Activated CD4-positive, alpha-beta T cell treated with anti-CD3 and anti-CD28 coated beads for 48 hours (primary cell): ENCODE measurements at places on chromosomes 13 and 19.

- DNase-seq = no peak
Measured at GRCh38 chr19:21688464-21688863, 78.9 kb downstream of the ZNF100 start.

- no peak for DNase-seq
Measured at GRCh38 chr19:7931221-7932061, 5.5 kb upstream of the CTXN1 start.

GRCh38 chr13:68027306-68027705, 797.2 kb upstream of the PCDH9 start:
- no peak for DNase-seq

DNA sequence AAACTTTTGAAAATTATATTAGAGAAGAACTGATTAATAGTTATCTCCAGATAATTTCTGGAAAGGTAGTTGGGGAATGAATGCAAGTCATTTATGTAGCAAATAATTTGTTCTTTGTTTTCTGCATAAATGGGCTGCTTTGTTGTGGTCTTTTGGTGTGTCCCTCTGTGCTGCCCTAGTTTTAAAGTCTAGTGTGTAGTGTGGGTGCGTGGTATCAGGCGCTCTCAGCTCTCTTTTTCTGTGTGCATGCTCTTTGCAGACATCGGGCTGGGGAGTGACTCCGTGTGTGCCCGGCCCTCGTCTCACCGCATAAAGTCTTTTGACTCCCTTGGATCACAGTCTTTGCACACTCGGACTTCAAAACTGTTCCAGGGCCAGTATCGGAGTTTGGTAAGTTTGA, 94.5 kb downstream of the ARHGEF7 start:
- no peak for DNase-seq

GRCh38 chr19:40533508-40533907, 43.2 kb upstream of the SHKBP1 start:
- no peak for DNase-seq

- no peak for DNase-seq
Measured at GRCh38 chr19:5141850-5142724, 173.2 kb downstream of the KDM4B start.

DNA sequence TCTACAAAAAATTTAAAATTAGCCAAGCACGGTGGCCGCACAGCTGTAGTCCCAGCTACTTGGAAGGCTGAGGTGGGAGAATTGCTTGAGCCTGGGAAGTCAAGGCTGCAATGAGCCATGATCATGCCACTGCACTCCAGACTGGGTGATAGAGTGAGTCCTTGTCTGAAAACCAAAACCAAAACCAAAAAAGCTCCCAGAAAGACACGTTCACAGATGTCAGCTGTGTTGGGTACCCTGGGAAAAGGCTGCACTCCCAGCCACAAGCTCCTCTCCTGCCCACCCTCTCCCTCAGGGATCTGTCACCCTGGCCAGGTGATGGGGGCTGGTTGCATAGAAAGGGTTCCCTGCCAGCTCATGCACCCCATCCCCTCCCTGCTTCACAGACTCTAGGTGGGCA, 53.3 kb downstream of the RNF6 start:
- no peak for DNase-seq

GRCh38 chr13:37485756-37486155, 112.8 kb downstream of the POSTN start:
- no peak for DNase-seq

DNA sequence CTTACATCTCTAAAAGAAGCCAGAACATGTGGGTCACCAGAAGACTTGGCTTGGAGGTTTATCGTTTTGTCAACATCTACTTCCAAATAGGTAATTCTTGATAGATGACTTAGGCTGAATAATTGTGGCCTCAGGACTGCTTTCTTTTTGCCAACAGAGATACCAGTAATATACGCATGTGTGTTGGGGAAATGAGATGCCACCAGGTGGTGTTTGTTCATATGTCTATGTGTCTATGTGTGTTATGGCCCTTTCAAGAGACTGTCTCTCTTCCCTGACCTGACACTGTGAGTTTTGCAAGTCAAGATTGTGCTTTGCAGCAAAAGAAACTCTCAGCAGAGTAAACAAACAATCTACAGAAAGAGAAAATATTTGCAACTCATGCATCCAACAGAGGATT, 31.6 kb upstream of the METTL21C start:
- no peak for DNase-seq

DNA sequence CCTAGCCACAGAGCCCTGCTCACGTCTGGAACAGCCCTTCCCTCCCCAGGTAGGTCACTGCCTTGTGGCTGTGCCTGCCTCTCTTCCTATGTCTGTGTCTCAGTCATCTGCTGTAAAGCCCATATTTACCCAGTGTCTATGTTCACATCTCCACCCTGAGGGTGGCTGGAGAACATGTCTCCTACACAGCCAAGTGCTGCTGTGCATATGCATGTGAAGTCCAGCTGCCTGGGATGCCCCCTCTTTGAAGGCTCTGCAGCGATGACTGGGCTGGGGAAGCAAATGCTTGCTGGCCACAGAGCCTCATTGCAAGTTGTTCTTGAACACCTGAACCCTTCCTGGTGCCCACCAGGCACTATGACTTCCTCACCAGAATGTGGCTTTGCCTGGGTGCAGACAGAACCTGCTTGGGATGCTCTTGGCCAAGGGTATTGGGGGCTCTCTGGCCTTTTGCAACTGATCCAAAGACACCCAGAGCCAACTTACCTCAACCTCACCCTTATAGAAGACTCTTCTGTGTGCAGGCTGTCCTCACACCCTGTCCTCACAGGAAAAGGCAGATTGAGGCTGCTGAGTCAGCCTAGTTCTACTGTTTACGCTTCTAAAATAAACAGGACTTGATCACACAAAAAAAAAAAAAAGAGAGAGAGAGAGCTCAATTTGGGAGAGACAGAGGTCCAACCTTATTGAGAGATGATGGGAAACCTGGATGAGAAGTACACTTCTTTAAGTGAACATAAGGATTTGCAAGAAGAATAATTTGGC, 26.5 kb downstream of the MRPL57 start:
- no peak for DNase-seq

GRCh38 chr13:73433890-73434289, 375.1 kb downstream of the KLF5 start:
- DNase-seq = no peak

DNA sequence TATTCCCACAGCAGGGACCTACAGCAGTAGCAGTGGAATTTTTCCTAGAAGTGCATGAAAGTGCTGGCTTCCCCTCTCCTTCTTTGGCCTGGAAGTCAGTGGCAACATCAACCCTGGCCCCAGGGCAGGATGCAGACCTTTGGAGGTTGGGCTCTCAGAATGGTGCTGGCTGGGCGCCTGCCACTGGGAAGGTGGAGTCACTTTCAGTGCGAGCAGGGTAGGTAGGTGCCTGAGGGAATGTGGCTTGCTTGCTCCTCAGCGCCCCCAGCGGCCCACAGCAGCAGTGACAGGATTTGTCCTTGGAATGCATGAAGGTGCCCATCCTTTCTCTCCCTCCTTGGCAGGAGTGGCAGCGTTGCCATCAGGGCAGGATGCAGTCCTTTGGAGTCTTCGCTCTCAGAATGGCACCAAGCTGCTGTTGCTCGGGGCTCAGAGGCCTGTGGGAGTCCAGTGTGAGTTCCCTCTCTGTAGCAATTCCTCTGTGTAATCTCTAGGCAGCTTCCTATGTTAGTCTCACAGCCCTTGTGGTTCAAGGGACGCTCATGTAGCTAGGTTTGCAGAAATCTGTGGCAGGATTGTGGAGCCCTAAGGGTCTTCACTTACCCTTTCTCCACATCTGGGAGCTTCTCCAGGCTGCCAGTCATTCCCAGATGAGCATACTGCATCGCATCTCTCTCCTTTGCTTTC, 354.4 kb upstream of the DACH1 start:
- peak; percentile 12 for DNase-seq

GRCh38 chr13:94707400-94708021, 4.8 kb downstream of the SOX21 start:
- peak; percentile 17 for DNase-seq

DNA sequence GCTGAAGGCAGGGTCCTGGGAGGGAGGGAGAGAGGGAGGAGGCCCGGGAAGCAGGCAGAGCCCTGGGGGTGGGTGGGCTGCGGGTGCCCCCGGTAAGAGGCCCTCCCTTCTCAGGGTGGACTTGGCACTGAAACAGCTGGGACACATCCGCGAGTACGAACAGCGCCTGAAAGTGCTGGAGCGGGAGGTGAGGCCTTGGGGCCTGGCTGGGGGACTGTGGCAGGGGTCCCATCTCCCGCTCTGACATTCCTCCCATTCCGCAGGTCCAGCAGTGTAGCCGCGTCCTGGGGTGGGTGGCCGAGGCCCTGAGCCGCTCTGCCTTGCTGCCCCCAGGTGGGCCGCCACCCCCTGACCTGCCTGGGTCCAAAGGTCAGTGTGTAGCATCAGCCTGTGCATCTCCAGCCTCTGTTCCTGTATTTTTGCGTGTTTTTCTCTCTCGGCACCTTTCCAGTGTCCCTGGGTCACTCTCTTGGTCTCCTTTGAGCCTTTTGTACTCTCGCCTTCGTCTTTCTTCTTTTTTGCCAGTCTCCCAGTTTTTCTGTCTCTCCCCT, 53.4 kb downstream of the TRPM4 start:
- no peak for DNase-seq

- DNase-seq = no peak
Measured at GRCh38 chr19:1162404-1163282, 11.4 kb downstream of the SBNO2 start.

DNA sequence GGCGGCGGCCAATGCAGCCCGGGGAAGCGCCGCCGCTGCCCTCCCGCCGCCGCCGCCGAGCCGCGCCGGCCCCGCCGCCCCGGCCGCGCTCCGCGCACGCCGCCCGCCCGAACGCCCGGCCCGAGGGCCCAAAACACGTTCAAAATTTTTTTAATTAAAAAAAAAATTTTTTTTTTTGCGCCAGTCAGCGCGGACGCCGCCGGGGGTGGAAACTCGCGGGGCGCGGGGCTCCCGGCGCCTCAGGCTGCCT, 468 bp downstream of the HMGB1 start:
- no peak for DNase-seq
